ENCODE measurements at places on chromosomes 13 and 19.

DNA sequence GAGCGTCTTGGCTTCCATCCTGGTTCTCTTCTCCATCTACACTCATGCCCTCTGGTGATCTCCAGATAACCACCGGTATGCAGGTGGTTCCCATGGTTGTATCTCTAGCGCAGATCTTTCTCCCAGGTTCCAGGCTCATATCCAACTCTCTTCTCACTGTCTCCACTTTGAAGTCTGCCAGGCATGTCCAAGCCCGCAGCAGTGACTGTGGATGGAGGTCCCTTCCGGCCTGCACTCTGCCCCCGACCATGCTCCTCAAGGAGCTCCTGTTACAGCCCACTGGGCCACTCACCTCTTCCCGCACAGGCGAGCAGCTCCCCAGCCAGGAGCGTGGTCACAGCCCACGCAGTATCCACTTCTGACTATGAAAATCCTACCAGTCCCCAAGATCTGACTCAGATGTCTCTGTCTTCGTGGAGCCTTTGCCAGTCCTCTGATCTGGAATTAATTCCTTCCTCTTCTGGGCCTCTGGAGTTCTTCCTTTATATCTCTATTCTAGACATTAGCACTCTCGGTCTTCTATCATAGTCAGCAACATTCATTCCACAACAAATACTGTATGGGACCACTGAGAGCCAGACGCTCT lies 100.2 kb downstream of the TEX26 start:
- no peak for DNase-seq

DNA sequence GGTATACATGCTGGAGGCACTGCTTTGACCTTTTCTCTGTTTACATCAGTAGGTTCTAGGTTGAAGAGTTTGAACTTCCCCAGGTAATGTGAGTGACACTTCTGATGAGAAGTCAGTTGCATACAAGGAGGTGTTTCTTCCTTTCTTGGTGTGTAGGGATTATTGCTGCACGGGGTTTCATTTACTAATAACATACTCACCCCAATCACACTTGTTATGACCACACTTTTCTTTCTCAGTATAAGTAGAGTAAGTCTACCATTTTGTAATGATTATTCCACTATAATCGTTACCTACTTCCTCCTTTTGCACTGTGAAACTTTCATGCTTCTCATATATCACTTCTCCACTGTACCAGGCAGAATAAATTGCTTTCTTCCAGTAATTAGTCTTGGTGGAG lies 138.0 kb downstream of the TNFSF13B start:
- no peak for DNase-seq

DNA sequence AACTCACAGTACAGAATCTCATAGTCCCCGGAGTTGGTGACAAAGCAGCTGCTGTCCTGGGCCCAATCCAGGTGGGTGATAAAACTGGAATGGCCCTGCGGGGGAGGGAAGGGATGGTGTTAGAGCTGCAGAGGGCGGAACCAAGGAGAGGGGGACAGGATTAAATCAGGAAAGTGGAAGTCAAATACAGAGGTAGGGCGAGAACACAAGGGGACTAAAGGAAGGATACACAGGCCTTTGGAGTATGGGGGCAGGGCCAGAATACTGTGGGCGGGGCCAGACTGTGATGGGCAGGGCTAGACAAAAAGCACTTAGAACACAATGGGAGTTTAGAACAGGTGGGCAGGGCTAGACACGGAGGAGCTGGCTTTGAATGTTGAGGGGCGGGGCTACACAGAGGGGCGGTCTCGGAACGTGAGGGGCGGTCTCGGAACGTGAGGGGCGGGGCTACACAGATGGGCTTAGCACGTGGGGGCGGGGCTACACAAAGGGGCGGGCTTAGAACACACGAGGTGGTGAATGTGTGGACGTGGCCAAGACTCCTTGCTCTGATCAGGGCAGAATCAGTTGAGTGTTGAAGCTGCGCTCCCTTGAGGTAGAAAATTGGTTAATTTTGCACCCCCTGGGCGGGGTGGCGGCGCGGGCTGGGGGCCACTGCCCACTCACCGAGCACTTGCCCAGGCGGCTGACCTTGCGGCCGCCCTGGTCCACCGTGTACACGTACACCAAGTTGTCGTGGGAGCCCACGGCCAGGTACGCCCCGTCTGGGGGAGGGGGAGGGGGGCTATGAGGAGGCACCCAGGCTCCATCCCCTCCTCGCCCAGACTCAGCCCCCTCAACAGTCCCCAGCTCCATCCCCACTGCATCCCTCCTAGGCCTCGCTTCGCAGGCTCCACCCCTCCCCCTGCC lies 14.0 kb upstream of the GPR4 start:
- peak; percentile 83 for DNase-seq

- peak; percentile 39 for DNase-seq
These were observed 3.4 kb upstream of the ZNF333 start for GRCh38 chr19:14686411-14686810.

DNA sequence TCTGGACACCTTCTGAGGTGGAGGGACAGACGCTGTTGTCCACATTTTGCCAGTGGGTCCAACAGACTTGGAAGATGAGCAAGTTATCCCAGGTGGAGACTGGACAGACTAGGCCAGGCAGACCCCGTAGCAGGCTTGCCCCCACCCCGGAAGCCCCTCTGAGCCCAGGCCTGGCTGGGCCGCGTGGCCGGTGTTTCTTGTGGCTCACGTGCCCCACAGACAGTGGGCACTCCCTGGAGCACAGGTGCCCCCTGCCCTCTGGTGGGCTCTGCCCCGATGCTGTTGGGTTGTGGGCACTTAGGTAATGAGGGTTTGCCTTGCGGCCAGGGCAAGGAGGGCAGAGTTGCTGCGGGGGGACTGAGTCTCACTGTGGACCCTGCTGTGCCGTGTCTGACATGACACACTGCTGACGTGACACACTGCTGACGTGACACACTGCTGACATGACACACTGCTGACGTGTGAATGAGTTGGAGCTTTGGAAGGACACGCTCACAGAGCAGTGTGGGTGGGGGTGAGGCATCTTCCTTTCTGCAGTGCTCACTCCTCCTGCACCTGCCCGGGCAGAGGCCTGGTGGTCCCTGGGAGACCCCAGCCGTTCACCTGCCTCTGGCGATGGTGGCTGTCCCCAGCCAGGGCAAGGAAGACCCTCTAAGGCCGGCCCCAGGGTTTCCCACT lies 25.1 kb downstream of the DOT1L start:
- DNase-seq = no peak

DNA sequence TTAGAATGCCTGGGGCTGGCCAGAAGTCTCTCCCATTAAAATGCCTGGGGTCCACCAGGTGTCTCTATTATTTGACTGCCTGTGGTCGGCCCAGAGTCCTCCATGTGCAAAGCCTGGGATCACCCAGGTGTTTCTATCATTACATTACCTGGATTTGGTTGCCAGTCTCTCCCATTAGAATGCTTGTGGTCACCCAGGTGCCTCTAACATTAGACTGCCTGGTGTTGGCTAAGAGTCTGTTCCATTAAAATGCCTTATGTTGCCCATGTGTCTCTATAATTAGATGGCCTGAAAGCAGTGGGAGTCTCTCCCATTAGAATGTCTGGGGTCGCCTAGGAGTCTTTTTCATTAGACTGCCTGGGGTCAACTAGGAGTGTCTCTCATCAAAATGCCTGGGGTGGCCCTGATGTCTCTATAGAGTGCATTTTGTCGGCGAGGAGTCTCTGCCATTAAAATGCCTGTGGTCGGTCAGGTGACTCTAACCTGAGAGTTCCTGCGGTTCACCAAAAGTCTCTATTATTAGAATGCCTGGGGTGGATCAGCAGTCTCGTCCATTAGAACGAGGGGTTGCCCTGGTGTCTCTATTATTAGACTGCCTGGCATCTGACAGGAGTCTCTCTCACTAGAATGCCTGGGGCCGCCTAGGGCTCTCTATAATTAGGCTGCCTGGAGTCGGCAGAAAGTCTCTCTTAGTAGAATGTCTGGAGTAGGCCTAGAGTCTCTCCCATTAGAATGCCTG lies 1540.5 kb downstream of the UQCRFS1 start:
- DNase-seq = no peak

DNA sequence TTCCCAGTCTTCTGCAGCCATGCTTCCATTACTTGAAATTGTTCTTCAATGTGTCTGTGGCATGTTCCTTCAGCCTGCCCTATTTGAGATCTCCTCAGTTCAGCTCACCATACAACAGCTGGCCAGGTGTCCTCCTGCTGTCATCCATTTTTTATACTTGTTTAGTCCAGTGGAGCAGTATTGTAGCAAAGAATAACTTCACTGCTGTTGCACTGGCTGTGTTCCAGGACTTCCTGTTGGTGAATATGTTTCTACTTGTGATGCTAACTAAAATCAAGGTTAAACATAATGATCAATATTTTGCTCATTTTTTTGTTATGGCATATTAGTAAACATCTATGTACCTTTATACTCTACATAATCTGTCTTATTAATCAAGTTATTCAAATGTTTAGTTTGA lies 1394.1 kb downstream of the PCDH9 start:
- no peak for DNase-seq

DNA sequence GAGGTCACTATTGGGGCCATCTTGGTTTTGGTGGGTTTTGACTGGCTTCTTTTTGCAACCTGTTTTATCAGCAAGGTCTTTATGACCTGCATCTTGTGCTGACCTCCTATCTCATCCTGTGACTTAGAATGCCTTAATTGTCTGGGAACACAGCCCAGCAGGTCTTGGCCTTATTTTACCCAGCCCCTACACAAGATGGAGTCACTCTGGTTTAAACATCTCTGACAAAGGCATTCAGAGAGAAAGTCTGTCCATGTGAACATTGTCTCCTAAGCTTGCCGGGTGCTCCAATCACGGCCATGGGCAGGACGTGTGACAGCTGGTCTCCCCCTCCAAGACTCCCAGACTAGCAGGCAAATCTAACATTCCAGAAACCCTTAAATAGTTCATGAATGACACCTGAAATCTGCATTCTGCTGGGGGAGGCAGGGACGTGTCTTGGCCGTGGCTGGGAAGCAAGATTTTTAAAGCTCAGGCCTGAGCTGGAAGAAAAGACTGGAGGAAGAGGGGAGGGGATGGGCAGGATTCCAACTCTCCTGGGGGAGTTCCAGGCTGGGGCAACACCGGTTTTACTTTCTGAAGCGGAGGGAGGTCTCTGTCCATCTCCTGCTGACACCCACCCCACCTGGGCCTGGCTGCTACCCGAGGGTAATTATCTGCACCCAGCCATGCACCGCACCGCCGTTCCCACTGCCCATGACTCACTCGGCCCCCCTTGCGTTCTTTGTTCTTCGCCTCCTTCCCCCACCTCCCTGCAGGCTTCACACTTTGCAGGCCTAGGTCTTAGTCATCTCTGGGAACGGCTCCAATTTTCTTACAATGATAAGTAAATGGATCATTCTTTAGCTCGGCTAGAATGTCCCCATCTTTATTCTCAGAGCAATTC lies 11.6 kb upstream of the OR1M1 start:
- DNase-seq = peak; percentile 2

DNA sequence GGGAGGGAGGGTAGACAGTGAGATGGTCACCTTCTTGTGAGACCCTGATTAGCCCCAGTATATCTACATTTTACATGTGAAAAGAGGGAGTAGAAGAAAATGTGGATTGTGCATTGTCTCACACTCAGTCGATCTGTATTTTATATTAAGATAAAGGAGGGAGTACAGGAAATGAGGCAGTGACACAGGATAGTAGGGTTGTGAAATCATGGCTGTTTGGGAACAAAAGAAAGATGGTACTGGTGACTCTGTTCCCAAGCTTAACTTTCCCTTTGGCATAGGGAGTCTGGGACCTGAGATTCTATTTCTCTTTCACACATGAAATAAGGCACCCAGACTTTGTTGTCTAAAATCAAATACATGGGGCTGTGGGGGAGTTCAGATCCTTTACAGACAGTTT lies 194.7 kb downstream of the ABCC4 start:
- no peak for DNase-seq

GRCh38 chr13:75021151-75021550 lies 460.8 kb downstream of the TBC1D4 start:
- DNase-seq = no peak

DNA sequence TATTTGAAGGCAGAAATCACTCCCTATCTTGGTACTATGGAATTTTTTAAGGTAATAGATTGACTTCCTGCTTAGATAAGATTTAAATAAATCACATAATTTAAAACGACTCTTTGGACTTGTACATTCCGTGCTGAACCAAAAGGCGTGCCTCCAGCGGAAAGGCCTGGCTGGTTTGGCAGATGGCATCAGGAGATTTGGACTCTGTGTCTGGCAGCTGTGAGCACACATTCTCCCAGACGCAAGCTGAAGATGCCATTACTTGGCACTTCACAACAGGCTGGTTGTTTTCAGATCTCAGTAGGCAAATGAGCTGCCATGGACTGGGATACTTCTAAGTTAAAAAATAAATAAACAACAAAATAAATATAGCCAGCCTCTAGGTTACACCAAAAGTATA lies 104.5 kb upstream of the SLC15A1 start:
- DNase-seq = no peak

All from activated naive CD8-positive, alpha-beta T cell treated with anti-CD3 and anti-CD28 coated beads, Interleukin-2, amount 50 U/mL, for 24 hours (primary cell).